ENCODE measurements at places on chromosomes 12 and 14.

- no peak for DNase-seq
Observed at GRCh38 chr14:101937926-101938767, 26.2 kb upstream of the DYNC1H1 start.

GRCh38 chr12:131002216-131002631 lies 48.5 kb downstream of the ADGRD1 start:
- DNase-seq: no peak

DNA sequence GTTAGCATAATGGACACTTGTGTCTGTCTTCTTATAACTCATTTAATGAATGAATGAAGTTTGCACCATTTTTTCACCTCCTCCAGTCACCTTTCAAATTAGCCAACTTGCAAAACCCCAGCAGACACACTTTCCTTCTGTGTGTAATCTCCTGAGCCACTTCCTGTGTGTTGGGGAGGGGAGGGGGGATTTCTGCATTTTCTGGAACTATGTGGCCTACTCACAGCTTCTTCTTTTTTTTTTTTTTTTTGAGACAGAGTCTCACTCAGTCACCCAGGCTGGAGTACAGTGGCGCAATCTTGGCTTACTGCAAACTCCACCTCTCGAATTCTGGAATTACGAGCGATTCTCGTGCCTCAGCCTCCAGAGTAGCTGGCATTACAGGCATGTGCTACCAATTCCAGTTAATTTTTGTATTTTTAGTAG lies 4.1 kb upstream of the SERPINA1 start:
- no peak for DNase-seq

GRCh38 chr12:101935890-101936746 lies 58.7 kb downstream of the DRAM1 start:
- DNase-seq: no peak

GRCh38 chr12:123097561-123098084 lies 53.3 kb downstream of the PITPNM2 start:
- no peak for DNase-seq

DNA sequence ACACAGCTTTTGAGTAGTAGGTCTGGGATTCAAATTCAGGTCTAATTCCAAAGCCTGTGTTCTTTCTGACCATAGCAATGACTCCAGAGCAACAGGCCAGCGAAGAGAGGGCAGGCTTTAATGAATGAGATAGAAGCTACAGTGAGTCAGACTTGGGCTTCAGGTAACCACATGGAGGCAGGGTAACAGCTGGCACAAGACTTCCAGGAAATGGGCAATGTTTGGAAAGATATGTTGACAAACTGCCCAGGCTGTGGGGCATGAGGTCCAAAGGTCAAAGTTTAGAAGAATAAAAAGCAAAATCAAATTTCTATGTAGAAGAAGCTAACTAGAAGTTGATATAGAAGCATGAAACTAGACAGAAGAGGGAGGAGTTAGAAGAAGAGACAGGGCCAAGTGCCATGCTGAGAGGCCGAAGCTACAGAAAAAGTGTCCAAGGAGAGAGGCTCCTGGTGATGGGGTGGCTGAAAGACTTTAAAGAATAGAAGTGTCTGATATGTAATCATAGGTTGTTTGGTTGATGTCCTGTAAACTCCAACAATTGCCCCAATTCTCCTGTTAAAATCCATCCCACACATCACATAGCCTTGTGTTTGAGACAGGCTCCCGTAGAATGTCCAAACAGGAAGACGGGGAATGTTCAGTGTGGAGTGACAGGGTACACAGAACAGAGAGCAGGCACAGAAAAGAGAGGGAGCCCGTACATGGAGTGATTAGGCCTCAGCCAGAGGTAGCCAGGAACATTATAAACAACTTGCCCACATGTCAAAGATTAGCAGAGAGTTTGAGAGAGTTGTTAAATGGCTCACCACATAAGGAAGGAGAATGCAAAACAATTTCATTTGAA lies 384.7 kb downstream of the CCDC91 start:
- no peak for DNase-seq
